HAP-1 (cell line): ENCODE measurements at places on chromosomes 4 and X.

DNA sequence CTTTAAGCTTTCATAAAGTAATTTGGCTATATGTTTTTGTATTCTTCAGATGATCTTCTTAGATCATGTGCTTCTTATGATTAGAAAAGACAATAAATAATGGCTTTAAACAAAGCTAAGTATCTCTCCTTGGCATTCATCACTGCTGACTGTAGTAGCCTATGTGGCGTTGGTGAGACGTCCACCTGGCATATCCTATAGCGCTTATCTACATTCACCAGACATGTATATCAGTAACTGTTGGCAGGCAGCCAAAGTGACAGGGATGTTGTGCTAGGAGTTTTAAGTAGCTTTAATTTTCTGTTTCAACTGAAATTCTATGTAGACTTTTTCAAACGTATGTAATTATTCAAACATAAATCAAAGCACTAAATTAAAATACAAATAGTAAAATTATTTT lies 276.4 kb downstream of the IL15 start:
- DNase-seq = no peak

GRCh38 chrX:148815218-148815961 lies 315.0 kb downstream of the AFF2 start:
- no peak for DNase-seq

DNA sequence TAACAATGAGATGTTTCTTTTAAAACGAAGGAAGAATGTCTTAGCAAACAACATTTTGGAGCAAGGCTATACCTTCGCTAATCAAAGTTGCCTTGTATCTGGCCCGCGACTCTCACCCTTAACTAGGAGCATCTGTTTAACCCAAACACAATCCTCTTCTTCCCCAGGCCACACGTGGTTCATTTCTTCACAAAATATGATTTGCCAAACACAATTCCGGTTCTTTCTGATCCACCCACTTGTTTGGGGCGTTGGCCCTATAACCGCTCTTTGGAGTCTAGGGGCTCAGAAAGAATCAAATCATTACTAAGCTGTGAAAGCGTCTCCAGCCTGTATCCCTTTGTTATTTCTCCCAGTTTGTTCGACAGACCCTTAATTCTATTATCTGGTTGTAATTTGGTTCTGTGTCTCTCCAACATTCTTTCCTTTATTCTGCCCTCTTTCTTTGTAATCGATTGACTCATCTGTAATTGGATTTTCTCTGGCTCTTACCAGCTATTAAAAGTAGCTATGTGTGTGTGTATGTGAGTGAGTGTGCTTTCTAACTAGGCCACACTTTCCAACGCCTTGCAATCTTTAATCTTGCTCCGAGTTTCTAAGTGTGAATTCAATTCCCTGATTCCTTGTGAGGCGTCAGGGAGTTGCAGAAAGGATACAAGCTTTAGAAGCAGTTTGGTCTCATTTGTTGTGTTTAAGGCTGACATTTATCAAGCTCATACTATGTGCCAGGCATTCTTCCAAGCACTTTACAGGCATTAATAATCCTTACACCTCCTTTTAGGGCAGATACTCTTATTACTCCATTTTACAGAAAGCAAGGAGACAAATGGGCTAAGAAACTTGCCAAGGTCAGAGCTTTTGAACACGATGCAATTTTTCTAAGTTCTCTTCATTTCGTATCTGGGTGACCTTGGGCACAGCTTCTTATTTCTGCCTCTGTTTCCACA lies 138.6 kb upstream of the CPEB2 start:
- peak; percentile 61 for DNase-seq

DNA sequence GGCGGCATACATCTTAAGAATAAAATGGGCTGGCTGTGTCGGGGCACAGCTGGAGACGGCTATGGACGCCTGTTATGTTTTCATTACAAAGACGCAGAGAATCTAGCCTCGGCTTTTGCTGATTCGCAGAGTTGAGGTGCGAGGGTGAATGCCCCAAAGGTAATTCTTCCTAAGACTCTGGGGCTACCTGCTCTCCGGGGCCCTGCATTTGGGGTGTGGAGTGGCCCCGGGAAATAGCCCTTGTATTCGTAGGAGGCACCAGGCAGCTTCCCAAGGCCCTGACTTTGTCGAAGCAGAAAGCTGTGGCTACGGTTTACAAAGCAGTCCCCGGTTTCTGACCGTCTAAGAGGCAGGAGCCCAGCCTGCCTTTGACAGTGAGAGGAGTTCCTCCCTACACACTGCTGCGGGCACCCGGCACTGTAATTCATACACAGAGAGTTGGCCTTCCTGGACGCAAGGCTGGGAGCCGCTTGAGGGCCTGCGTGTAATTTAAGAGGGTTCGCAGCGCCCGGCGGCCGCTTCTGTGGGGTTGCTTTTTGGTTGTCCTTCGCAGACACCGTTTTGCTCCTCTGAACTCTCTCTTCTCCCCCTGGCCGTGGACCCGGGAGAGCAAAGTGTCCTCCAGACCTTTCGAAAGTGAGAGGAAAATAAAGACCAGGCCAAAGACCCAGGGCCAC lies 1.9 kb downstream of the SHOX start:
- no peak for DNase-seq

DNA sequence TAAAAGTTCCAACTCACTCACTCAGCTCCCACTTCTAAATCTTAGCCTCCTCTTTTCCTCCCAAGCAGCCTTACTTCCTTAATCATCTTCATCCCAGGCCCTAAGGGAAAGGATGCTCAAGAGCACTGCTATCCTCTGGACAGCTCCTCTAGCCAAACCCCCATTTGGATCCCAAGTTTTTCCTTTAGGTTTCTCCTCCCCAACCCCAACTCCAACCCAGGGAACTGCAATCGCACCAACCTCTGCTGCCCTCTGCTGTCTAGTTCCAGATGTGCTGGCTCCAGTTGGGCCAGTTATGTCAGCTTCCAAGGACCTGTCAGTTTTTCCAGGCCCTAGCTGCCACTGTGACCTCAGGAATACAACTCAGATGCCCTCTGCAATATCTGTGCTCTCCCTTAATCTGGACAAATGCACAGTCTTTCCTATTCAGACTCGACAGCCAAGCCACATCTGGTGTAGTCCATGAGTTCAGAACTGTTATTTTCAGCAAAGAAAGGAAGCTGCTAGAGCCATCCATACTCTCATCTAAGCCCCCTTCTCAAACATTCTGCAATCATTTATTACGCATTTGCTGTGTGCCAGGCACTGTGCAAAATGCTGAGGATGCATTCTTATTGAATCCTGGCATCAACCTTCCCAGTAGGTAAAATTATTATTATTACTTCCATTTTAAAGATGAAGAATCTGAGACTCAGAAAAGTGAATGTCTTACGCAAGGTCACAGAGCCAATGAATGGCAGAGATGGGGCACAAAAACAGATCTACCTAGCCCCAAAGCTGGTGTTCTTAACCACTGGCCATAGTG lies 12.3 kb upstream of the XPNPEP2 start:
- peak; percentile 32 for DNase-seq
